ENCODE measurements at places on chromosomes 5 and 9.

DNA sequence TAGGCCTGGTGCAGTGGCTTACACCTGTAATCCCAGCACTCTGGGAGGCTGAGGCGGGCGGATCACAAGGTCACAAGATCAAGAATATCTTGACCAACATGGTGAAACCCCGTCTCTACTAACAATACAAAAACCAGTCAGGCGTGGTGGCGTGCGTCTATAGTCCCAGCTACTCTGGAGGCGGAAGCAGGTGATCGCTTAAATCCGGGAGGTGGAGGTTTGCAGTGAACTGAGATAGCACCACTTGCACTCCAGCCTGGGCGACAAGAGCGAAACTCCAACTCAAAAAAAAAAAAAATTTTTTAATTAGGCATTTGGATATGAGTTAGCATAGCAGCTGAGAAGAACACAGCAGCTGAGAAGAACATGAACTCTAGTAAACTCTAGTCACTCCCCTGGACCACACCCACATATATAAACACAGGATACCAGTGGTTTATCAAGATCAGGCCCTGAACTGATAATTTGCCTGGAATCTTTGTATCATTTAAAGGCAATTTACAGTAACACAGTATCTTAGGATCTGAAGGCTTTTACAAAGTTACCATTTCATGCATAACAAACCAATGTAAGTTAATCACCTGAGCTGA, 4.6 kb upstream of the UGCG start:
- no peak for DNase-seq

DNA sequence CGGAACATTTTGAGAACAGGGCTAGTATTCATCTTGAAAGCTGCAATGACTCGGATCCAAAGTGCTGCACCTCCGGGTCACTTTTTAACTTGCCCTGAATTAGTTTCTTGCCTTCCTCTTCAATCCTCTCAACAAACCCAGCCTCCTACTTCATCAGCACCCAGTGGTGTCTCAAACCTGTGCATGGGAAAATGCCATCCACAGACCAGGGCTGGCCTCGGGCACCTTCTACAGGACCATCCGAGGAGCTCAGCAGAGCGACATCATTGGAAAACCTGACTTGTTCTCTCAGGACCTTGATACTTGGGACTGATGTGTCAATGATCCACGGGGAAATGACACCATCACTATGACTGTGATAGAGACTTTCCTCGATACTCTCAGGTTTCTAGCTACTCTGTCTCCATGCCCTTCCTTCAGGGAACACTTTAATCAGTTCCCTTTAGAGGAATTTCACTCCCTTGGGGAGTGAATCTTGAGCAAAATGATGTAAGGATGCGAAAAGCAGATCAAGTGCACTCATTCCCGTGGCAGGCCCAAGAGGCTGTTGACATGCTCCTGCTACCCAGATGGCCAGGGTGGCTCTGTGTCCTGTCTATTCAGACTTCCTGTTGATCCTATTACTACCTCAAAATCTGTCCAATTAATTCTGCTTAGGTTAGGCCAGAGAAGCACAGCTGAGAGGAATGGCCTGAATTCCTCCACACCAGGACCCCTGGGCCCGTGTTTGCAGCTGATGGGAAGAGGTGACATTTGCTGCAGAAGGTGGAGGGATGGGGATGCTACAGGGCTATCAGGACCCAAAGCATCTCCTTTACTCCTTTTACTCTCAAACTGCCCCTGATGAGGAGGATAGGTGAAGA, 96.5 kb upstream of the SLC25A48 start:
- DNase-seq: no peak

GRCh38 chr5:125969814-125970171, 453.4 kb upstream of the GRAMD2B start:
- no peak for DNase-seq

DNA sequence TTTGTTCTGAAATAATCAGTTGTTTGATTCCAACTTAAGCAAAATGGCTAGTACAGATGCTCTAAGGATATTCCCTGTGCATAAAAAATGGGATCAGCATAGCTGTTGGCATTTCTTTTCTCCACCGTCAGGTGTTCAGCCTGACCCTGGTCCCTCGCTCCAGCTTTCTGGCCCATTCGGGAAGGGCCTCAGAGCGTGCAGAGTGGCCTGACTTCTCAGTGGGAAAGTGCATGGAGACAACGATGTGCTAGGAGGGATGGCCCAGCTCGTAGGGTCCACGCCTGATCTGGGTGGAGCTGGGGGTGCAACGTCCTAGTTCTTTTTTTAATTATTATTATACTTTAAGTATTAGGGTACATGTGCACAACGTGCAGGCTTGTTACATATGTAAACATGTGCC, 319.1 kb upstream of the IRX4 start:
- no peak for DNase-seq

DNA sequence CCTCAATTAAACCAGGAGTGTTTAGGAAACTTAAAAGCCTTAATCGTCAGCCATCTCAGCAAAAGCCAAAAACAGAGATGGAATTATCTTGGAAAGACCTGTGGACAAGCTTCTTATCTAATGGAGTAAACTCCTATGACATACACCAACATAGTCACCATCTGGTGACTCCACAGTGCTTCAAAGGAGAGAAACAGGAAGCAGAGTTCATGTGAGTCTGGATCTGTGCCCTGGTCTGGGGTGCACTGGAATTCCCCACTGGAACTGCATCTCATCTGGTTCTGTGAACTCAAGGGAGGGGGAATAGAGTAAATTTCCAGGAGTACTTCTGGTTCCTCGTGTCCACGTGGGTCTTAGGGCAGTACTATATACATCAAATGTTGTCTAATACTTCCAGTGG, 36.3 kb upstream of the KCNN2 start:
- DNase-seq: no peak

DNA sequence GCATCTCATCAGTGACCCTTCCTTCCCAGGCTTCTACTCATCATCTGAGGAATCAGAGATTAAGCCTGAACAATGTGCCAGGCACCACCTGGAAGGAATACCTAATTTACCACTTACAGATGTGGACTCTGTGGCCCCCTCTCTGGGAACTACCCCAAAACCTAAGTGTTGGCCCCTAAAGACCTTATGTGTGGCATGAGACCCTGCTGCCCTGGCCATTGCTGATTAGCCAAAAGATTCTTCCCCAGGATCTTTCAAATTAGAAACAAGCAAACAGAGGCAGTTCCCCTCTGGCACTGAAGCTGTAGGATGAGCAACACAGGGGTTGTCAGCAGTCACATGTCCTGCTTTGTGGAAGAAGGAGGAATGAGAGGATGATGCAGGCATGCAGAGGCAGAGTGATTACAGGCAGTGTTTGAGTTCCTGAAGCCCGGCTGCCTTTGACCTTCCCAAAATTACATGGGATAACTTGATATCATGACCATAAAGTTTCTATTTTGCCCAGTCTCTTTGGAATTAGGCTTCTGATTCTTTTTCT, 10.6 kb downstream of the SPINK4 start:
- DNase-seq: no peak

GRCh38 chr5:79859588-79859987, 131.5 kb downstream of the MTX3 start:
- no peak for DNase-seq

DNA sequence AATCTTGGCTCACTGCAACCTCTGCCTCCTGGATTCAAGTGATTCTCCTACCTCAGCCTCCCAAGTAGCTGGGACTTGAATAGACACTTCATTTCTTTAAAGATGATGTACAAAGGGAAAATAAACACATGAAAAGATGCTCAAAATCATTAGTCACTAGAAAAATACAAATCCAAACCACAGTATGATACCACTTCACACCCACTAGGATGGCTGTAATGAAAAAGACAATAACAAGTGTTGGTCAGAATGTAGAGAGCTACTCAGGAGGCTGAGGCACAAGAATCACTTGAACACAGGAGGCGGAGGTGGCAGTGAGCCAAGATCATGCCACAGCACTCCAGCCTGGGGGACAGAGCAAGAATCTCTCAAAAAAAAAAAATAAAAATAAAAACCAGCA, 13.0 kb downstream of the F2RL2 start:
- DNase-seq: no peak

DNA sequence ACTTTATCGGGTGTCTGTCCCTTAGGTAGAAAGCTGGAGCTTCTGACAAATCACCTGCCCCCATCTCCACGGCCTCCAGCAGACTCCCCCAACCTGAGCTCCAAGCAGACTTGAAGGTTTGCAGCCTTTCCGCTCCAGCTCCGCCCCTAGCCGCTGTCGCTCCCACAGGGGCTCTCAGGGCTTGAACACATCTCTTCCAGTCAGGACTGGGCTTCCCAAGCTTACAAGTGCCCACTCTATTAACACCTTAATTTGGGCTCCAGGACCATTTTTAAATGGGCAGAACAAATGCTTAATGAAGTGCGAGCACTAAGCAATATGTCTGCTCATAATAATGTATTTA, 17.2 kb upstream of the SLC25A51 start:
- DNase-seq: no peak

- no peak for DNase-seq
Measured at GRCh38 chr9:16673171-16673570, 197.3 kb downstream of the BNC2 start.

GRCh38 chr9:18982262-18982620, 50.8 kb downstream of the SAXO1 start:
- DNase-seq: no peak

GRCh38 chr5:15600035-15600434, 100.1 kb downstream of the FBXL7 start:
- DNase-seq: no peak

GRCh38 chr5:93883459-93883858, 142.1 kb upstream of the POU5F2 start:
- no peak for DNase-seq

- DNase-seq: no peak
Measured at GRCh38 chr9:75002422-75003023, 25.6 kb downstream of the CARNMT1 start.

DNA sequence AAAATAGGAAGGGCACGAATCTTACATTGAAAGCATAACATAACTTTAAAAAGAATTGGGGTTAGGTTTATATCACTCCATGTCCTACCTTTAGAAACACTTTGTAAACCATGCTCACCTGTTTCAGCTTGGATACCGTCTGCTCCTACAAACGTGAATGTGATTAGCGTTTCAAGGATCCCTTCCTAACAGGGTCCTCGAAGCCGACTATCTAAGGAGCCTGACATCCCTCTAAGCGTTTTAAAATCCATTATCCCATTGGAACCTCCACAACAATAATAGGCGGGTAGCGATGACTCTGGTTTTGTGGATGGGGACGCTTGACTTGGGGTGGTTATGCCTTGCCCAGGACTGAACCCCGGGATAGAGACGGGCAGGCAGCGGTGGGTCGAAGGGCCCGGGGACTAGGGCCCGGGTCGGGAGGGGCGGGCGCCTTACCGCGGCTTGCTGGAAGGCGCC, 937 bp downstream of the SVEP1 start:
- DNase-seq: no peak

DNA sequence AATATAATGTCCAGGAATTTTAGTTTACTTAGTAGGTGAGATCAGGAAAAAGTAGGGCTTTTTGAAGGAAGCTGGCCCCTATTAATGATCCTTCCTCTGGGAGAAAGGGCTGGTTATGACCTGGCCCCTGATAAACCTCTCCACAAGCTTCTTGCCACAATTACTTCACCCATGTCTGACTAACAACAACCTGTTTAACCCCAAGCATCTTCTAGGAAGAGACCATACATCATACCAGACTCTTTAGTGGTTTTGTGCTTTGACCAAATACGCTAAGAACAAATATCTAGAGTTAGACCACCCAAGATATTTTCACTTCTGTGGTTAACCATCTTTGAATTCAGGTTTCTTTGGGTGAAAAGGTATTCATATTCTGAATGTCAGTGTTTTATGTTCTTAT, 174.0 kb upstream of the SLC27A6 start:
- no peak for DNase-seq

GRCh38 chr5:154945695-154946301, 4.9 kb downstream of the MRPL22 start:
- DNase-seq: no peak

GRCh38 chr9:109193974-109194556, 27.0 kb upstream of the FRRS1L start:
- no peak for DNase-seq

DNA sequence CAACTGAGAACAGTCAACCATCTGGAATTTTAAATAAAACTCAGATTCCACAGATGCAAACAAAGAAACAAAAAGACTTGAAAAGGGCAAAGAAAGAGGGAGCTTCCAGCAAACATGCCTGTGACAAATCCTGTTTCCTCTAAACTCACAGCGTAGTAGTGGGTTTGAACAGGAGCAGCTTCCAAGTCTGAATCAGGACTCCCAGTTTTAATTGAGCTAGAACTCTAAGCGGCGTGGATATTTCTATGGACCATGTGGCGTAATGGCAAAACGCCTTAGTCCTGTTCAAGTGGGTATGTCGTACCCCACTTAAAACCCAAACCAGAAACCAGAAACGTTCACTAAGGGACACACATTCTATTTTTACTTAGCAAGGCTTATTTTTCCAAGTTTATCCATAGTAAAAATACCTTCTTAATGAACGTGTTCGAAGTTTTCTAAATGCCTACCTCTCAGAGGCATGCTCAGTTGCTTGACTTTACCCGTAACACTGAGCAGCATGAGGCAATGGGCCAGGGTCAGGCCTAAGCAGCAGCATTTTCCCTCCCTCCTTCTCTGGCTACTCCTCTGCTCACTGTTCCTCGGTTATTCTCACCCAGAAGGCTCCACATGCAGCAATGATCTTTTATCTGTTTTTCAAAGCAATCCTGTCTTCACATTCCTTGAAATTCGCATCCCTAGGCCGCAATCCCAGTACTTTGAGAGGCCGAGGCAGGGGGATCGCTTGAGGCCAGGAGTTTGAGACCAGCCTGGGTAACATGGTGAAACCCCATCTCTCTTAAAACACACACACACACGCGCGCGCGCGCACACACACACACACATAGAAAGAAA, 77.9 kb downstream of the FNBP1 start:
- no peak for DNase-seq

DNA sequence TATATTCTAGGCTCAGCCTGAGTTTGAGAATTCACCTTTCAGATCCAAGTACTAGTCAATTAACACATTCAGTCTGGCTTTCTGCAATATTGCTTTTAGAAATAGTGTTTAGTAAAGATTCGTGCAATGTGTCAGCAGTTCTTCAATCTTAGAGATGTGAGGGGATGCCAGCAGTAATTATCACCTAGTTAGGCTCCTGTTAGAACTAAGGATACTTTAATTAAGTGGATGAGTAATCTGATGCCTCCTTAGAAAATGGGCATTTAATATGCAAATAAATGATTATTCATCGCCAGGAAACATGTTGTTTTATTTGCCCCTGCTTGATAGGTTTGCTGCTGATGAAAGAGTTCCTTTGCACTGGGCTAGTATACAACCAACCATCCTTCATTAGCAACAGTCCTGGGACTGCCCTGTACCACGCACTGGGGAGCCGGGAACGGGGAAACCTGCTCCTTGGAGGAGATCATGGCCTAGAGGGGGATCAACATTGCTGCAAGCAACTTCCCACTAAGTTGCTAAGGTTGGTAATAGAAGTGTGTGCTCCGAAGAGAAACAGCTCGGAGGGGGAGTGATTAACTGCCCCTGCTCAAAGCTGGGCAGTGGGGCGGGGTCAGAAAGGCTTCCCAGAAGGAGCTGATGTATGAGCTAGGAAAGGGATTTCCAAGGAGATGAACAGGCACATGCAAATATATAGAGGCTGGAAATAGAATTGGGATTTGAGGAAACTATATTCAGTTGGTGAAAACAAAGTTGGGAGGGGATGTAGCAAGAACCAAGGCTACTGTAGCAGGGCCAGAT, 231.8 kb downstream of the DRD1 start:
- DNase-seq: no peak
